Astrocyte of the hippocampus (primary cell): ENCODE measurements at places on chromosomes 7 and 10.

DNA sequence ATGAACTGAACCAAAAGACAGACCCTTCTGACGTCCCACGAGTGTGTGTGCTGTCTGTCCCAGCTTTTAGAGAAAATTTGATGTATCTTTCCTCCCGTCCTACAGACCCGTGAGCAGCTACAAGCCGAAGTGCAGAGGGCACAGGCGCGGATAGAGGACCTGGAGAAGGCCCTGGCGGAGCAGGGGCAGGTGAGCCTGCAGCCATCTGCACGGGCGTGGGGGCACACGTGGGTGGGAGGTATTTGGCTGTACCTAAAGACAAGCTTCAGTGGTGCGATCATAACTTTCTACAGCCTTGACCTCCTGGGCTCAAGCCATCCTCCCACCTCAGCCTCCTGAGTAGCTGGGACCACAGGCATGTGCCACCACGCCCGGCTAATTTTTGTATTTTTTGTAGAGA, 41.7 kb upstream of the DPYSL4 start:
- no peak for DNase-seq

DNA sequence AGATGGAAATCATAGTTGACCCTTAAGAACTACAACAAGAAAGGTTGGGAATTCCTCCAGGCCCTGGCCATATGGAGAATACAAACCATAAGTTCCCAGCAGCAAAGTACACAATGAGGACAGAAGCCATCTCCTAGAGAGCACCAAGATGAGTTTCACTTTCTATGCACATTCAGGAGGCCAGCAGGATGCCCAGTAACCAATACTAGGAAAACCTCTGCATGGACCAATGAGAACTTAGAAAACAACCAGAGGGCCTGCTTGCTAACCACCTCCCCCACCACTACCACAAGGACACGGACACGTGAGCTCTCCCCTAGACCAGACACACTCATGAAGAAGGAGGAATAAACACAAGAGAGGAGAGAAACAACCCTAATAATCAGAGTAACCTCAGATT, 56.3 kb downstream of the IFIT5 start:
- no peak for DNase-seq

- no peak for DNase-seq
These were observed 51.2 kb downstream of the VIPR2 start for GRCh38 chr7:159093351-159093971.

GRCh38 chr7:100173806-100174495, 3.2 kb downstream of the GPC2 start:
- DNase-seq = no peak

- peak; percentile 16 for DNase-seq
These were observed 28.1 kb downstream of the ATE1 start for GRCh38 chr10:121899727-121900126.

DNA sequence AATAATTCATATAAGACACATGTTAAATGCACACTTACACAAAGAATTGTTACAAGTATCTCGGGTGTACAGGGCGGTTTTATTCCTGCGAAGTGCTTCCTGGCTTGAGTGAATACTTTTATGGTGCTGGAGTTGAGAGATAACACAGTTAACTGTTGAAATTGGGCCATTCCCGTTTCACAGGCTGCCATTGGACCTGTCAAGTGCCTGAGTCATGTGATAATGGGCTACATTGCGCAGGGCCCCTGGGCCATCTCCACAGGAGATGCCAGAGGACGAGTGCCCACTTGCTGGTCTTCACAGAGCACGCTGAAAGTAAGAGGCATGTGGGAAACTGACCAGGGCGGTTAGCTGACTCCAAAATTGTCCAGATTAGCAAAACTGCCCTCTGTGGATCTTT, 4.8 kb downstream of the FBH1 start:
- DNase-seq = no peak

DNA sequence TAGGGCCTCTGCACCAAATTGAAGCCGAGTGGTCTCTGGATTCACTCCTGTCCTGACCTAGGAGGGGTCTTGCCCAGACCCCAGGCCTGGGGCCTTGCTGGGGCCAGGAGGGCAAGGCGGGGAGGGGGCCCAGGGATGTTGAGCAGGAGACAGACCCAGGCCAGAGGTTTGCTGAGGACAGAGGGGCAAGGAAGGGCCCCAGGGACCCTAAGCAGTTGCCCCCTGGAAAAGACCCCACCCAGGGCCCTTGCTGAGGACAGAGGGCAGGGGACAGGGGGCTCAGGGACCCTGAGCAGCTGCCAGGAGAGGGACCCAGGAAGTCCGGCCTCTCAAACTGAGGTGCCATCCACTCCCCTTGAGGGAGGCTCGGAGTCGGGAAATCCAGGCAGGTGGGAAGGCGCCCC, 32.7 kb downstream of the FOXL3 start:
- DNase-seq = no peak
